ENCODE measurements at places on chromosomes 2 and 18. TPM values are rescaled to one million over a fixed set of nuclear protein-coding genes. Genes with fewer than 3 reads are reported as not detected.

C2orf15 gene
- 1.0 TPM for total RNA-seq

GPR39 gene
- not detected for total RNA-seq

DNA sequence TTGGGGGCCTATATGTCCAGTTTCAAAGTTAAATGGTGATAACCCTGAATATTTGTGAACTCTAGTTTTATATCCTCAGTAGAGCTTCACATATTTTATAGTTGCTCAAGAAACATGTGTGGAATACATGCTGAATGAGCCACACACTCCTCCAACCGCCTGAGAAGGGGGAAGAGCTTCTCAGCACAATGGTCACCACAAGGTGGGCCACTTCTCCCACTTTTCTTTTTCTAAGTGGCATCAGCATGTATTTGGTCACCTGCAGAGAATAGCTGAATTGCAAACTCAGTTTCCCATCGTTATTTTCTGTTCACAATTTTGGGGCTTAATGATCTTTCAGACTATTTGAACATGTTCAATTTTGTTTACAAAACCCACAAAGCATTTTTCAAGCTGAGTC, 340.5 kb downstream of the PARD3B start:
- no peak for DNase-seq

THSD7B gene
- 0.76 TPM for total RNA-seq

DNA sequence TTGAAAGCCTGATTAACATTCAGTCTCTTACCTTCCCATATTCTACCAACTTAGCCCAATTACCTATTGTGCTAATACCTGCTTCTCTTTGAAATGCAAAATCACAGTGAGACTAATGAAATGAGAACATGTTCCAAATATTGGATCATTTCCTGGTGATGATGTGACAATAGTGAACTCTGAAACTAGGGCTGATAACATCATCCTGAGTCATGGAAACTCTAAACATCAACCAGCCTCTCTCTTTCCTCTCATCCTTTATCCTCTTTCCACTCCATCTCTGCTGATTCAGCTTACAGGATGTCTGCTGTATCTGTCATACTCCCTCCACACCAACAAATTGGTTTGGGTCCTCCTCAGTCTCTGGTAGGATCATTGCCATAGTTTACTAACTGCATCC, 98.8 kb upstream of the NCKAP5 start:
- no peak for DNase-seq

GRCh38 chr2:44929159-44929734, 12.3 kb upstream of the SIX3 start:
- peak; percentile 36 for DNase-seq

DNA sequence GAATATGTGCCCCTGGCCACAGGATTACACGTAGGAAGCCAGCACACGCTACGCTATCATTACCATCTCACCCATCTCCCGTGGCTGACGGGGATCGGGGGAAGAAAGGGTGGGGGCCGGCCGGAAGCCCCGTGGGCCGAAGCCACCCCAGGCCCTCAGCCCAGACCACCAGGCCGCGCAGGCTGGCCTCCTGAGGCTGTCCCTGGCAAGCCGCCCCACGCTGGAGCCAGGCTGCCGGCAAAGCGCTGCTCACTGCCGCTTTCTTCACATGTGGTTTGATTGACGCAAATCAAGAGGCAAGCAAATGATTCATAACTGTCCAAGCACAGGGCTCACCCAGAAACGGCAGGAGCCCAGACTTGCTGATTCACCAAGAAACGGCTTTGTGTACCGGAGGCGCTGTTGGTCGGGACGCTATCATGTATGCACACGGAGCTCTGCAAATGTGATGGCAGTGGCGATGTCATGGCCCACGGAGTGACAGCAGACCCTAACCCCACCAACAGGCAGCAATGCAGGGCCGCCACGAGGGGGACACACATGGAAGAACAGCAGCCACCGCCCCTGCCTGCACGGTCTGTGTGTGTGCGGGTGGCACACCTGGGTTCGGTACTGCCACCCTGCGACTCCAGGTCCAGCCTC, 125.7 kb downstream of the HDAC4 start:
- DNase-seq = peak; percentile 54

ARHGAP25 gene
- 207 TPM for total RNA-seq

All from B cell (primary cell).